Activated CD8-positive, alpha-beta memory T cell treated with anti-CD3 and anti-CD28 coated beads for 36 hours (primary cell): ENCODE measurements at places on chromosomes 12 and 14. TPM values are rescaled to one million over a fixed set of nuclear protein-coding genes. Genes with fewer than 3 reads are reported as not detected.

The DPY19L2 gene
- total RNA-seq, result 8.7 TPM

The BEGAIN gene
- total RNA-seq, result 3.4 TPM

The APOLD1 gene
- total RNA-seq, result 2.7 TPM

The STAB2 gene
- total RNA-seq, result not detected

The TAS2R14 gene
- 0.84 TPM for total RNA-seq

The TGM1 gene
- total RNA-seq, result 2.6 TPM

The LRRC43 gene
- total RNA-seq, result not detected

The HPD gene
- total RNA-seq, result not detected

The SOAT2 gene
- total RNA-seq, result 1.5 TPM

The KRT78 gene
- total RNA-seq, result not detected

The GARIN6 gene
- total RNA-seq, result not detected

The POTEM gene
- not detected for total RNA-seq

The VIPAS39 gene
- 15.8 TPM for total RNA-seq

The LRP1 gene
- total RNA-seq, result 0.95 TPM

The ORAI1 gene
- total RNA-seq, result 53.7 TPM

The OR4E2 gene
- total RNA-seq, result not detected

The FAIM2 gene
- total RNA-seq, result 0.23 TPM

The DLGAP5 gene
- 46.2 TPM for total RNA-seq

The MYO1A gene
- 1.7 TPM for total RNA-seq

The DCN gene
- total RNA-seq, result not detected

The JAG2 gene
- 1.7 TPM for total RNA-seq

The CLEC6A gene
- total RNA-seq, result not detected

The LIMA1 gene
- total RNA-seq, result 83.0 TPM

The GUCY2C gene
- total RNA-seq, result not detected

The FBLN5 gene
- total RNA-seq, result 0.51 TPM

The ANKRD33 gene
- not detected for total RNA-seq

The RNASE3 gene
- not detected for total RNA-seq

The MLH3 gene
- 19.5 TPM for total RNA-seq

The NRL gene
- 1.1 TPM for total RNA-seq

The SPIC gene
- total RNA-seq, result not detected

The KCNH3 gene
- total RNA-seq, result 5.6 TPM

The DBX2 gene
- not detected for total RNA-seq

The FAM90A1 gene
- 0.13 TPM for total RNA-seq

The KITLG gene
- 0.17 TPM for total RNA-seq

The KLRK1 gene
- total RNA-seq, result 125 TPM

The IFI27L2 gene
- total RNA-seq, result 53.1 TPM

The ESR2 gene
- total RNA-seq, result 2.0 TPM
